ENCODE measurements at places on chromosomes 5 and 9.

GRCh38 chr9:126569036-126569435, 44.7 kb upstream of the LMX1B start:
- no peak for DNase-seq

- no peak for DNase-seq
These were observed 201.2 kb upstream of the GAS1 start for GRCh38 chr9:87148331-87149104.

- no peak for DNase-seq
These were observed 154.7 kb downstream of the ZDHHC21 start for GRCh38 chr9:14538526-14538925.

GRCh38 chr9:12817702-12818101, 42.9 kb downstream of the LURAP1L start:
- no peak for DNase-seq

DNA sequence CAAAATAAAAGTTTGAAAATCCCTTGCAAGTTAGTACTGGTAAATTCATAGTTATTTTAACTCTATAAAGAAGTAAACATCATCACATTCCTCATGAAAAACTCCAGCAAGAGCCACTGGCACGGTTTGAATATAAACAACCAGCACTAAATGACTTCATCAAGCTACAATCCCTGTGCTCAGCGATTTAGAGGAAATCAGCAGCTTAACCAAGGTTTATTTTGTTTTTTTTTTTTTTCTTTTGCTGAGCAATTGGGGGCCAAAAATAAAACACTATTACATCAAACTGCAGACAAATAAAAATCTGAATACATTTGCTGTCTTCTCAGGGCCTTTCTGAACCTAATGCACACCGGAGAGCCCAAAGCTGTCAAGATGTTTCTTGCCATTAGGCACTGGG, 106.2 kb upstream of the SLC24A2 start:
- no peak for DNase-seq

- DNase-seq = no peak
These were observed 550.8 kb downstream of the CDH9 start for GRCh38 chr5:26487553-26487952.

DNA sequence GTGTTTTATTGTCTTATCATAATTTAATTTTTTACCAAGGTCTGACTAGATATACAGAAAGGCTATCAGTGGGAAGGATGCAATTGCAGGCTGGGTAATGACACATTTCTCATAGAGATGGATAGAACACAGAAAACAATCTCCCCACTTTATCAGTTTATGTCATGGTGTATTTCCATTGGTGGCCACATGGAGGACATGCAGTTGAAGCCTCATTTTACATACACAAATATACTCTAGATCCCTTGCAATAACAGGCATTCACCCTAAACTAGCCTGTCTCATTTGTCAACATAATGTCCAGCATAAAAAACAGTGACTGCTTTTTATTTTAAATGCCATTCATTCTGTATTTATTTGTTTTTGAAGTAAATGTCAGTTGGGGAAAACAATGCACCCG, 526.3 kb downstream of the GABRG2 start:
- no peak for DNase-seq

- no peak for DNase-seq
These were observed 1.3 kb downstream of the TMEM174 start for GRCh38 chr5:73174100-73174815.

- no peak for DNase-seq
These were observed 137.8 kb downstream of the MEF2C start for GRCh38 chr5:88745093-88745696.

- DNase-seq = no peak
These were observed 117.5 kb upstream of the SHB start for GRCh38 chr9:38186404-38187115.

DNA sequence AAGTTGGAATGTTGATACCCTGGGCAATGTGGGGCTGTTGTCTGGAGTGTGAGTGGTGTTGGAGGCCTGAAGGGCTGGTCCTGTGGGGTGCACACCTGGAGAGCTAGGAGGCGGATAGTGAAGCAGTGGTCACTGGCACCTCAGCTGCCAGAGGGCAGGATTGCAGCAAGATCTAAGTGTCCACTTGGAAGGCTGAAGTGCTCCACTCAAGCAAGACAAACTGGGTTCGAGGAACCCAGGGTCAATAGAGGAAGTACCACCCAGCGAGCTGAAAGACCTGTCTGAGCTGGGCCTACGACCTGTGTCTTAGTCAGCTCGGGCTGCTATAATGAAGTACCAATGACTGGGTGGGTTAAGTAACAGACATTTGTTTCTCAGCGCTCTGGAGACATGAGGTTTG, 39.7 kb upstream of the TJP2 start:
- DNase-seq = no peak

DNA sequence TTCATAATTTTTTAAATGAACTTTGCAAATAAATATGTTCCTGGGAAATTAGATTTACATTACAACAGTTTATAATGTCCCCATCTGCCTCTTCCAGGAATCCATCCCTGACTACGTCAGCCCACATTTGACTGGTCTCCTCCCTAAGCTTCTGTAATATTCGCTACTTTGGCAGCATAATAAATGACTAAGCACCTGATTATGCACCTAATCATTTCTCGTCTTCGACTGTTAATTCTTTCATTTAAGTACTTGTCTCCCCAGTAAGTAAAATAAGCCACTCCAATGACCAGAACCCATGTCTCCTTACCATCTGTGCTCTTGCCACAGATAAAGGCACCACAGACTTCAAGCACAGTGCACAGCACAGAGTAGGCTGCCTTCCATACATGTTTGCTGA, 122.7 kb downstream of the DENND1A start:
- no peak for DNase-seq

GRCh38 chr5:17305964-17306725, 88.7 kb downstream of the BASP1 start:
- DNase-seq = no peak

DNA sequence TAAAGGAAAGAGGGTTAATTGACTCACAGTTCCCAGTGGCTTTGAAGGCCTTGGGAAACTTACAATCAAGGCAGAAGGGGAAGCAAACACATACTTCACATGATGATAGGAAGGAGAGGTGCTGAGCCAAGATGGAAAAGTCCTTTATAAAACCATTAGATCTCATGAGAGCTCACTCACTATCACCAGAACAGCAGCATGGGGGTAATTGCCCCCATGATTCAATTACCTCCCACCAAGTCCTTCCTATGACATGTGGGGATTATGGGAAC, 99.7 kb downstream of the PTTG1 start:
- DNase-seq = no peak

GRCh38 chr5:128196791-128197190, 113.2 kb downstream of the SLC12A2 start:
- no peak for DNase-seq

DNA sequence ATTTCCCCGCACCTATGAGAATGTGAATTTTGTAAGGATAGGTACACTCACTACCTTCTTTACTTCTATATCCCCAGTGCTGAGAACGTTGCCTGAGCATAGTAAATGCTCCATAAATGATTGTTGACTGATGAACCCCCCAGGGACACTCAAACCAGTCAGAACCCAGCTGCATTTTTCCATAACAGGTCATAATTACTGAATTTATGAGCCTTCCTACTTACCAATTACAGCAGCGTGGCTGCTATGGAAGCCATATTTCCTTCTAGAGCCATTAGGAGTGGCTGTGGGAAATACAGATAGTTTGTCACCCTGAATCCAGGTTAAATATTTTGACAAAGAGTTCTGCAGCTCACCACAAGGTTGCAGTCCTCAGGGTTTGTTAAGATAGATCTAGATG, 135.0 kb downstream of the TAF11L14 start:
- no peak for DNase-seq

GRCh38 chr9:69444021-69444420, 119.0 kb downstream of the ENTREP1 start:
- no peak for DNase-seq

GRCh38 chr9:12993466-12993865, 218.6 kb downstream of the LURAP1L start:
- DNase-seq = no peak

DNA sequence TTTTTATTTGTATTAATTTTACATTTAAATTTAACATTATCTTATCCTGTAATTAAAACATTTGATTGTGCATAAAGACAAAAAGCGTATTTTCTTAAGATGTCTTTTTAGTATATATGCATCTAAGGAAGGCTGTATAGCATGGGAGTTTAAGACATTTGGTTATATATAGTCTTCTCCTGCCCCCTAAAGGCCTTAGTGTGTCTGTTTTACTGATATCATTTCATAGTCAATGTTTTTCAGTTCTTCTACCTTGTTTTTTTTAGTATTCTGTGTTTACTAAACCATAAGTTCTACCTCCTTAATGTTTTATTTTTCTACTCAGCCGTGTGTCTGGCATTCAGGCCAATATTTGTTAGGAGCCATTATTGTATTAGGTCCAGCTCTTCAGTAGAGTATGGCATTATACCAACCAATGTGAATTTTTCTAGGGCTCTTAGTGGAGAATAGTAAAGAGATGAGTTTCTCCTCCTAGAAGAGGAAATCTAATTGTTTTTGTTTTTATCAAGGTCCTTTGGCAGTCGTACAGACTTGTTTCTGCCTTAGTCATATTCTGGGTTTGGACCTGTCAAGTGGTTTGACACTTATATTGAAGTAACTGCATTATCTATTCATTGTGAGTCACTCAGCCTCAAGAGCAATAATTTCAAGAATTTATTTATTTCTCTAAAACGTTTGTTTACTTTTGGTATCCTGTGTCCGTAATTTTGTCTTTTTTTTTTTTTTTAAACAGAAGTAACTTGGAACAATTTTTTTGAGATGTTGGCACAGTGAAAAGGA, 74.8 kb downstream of the SLF1 start:
- no peak for DNase-seq

DNA sequence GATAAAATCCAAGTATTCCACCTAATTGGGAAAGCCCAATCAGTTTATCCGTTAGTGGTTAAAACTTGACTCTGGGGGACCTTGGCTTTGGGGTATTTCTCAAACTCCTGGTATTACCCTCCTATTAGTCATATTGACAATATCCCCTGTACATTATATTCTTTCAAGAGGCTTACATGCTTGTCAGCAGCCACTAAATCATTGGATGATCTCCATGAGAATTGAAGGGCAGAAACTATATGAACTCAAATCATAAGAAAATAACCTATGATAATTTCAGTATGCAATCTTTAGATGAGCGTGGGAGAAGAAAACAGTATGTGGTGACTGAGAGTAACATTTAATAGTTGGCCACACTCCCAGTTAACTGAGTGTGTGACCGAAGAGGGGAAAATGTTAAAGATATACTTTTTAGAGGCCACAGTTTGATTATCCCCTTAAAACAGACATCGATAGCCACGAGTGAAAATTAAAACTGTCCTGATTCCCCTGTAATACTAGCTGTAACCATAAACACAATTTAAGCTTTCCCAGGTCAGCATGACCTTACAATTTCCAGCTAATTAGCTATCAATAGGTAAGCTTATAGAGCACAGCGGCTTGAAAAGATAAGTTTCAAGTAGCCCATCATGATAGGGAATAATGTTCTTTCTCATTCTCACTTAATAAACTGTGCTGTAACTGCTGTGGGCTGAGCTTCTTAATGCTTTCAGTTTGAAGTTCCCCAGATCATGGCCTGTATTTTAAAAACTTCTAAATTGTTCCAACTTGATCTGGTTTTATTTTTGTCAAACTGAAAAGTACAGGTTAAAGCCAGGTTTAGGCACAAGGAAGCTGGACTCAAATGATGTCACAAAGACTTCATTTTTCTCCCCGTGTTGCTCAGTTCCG, 58.6 kb downstream of the PUM3 start:
- DNase-seq = no peak

Data from stimulated activated CD8-positive, alpha-beta memory T cell treated with anti-CD3 and anti-CD28 coated beads, Interleukin-7, amount 100 ng/mL, for 24 hours (primary cell).